ENCODE measurements at places on chromosomes 1 and 21. TPM values are rescaled to one million over a fixed set of nuclear protein-coding genes. Genes with fewer than 3 reads are reported as not detected.

SCAMP3 gene
- total RNA-seq: 85.1 TPM

RERE gene
- 45.9 TPM for total RNA-seq

TNFRSF9 gene
- total RNA-seq: 0.42 TPM

NHLH1 gene
- total RNA-seq: 1.6 TPM

CHI3L2 gene
- total RNA-seq: 0.52 TPM

SH2D1B gene
- not detected for total RNA-seq

OLIG2 gene
- total RNA-seq: not detected

GRCh38 chr1:61914823-61915482, 172.7 kb downstream of the PATJ start:
- H3K27me3 ChIP-seq: no peaks in the 10 kb centered on the region
- no peak overlapping the region for H3K27ac ChIP-seq
- peaks cover 19% of the 10 kb centered on the region for H3K36me3 ChIP-seq
- DNase-seq: no peak

DNA sequence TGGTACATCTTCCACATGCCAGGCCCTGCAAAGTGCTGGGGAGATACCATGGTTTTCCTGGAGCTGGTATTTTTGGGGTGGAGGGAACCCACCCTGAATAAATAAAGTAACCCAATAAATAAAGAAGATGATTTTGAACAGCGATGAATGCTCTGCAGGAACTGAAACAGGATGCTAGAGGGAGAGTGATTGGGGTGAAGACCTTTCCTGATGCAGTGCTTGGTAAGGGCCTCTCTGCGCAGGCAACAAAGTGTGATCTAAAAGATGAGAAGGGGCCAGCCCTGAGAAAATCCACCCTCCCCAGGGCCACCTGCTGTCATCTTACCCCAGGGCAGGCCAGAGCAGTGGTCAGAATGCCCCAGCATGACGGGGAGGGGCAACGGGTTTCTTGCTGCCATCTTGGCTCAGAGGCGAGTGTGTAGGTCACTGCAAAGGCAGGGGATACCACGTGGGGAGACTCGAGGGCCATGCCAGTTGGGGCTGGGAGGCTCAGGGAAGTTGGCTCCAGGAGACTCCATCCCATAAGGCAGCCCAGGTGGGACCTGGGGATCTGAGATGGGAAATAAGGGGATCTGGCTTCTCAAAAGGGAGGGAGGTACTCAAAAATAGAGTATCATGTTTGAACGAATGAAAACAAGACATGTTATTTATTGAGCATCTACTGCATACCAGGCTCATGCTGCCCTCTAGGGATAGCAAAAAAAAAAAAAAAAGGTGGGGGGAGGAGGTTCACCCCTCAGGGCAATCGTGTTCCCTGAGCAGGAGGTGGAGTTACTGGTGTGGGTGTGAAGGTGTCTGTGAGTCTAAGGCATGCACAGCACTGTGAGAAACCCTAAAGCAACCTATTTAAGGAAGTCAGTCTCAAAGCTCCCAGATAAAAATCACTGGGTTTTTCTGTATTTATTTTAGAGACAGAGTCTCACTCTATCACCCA, 2.8 kb downstream of the SRARP start:
- no peaks in the 10 kb centered on the region for H3K4me1 ChIP-seq
- H3K27ac ChIP-seq: no peak overlapping the region
- DNase-seq: no peak

DNA sequence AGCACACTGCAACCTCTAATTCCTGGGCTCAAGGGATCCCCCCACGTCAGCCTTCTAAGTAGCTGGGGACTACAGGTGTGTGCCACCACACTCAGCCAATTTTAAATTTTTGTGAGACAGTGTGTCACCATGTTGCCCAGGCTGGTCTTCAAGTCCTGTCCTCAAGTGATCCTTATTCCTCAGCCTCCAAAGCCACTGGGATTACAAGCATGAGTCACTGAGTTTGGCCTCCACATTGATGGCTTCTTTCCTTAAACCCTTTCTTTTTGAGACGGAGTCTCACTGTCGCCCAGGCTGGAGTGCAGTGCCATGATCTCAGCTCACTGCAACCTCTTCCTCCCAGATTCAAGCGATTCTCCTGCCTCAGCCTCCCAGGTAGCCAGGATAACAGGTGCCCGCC, 7.6 kb downstream of the KPNA6 start:
- H3K27me3 ChIP-seq: no peaks in the 10 kb centered on the region
- H3K4me1 ChIP-seq: peaks cover 18% of the 10 kb centered on the region
- no peak for DNase-seq

GRCh38 chr1:108826081-108826635, 30.7 kb downstream of the AKNAD1 start:
- H3K27ac ChIP-seq: no peak overlapping the region
- H3K4me3 ChIP-seq: no peak overlapping the region
- peaks cover 13% of the 10 kb centered on the region for H3K4me1 ChIP-seq
- H3K27me3 ChIP-seq: peaks cover 10% of the 10 kb centered on the region

GRCh38 chr1:184605941-184606340, 148.7 kb downstream of the EDEM3 start:
- DNase-seq: no peak
- H3K4me1 ChIP-seq: no peaks in the 10 kb centered on the region
- no peak overlapping the region for H3K27ac ChIP-seq
- H3K36me3 ChIP-seq: no peaks in the 10 kb centered on the region

DNA sequence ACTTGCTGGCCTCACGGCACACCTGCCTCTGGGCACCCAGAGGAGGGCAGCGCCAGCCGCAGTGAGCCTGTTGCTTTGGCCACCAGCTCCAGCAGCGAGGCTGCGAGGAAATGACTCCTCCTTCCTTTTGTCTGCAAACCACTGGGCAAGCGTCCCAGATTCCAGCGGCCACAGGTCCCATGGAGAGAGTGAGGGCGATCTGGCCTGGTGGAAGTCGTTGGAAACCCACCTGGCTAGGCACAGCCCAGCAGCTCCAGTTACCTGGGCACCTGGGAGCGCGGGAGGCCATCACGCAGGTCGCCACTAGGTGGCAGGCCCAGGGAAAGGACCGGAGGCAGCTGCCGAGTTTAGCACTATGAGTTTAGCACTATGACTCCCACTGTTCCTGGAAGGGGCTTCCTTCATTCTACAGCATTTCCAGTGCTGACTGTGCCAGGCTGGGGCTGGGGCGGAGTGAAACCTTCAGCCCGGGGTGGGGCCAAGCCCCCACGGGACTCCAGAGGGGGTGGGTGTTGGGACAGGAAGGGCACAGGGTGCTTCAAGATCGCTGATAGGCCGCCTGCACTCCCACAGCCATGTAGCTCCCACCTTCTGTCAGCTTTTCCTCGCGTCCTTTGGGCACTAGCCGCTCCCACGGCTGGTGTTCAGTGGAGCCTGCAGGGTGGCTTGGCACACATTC, 1.1 kb upstream of the ESPN start:
- H3K27me3 ChIP-seq: peaks cover 40% of the 10 kb centered on the region
- no peak overlapping the region for H3K27ac ChIP-seq
- peak; percentile 82 for DNase-seq
- H3K4me3 ChIP-seq: no peak overlapping the region
- peaks cover 11% of the 10 kb centered on the region for H3K36me3 ChIP-seq
- H3K4me1 ChIP-seq: no peaks in the 10 kb centered on the region

DNA sequence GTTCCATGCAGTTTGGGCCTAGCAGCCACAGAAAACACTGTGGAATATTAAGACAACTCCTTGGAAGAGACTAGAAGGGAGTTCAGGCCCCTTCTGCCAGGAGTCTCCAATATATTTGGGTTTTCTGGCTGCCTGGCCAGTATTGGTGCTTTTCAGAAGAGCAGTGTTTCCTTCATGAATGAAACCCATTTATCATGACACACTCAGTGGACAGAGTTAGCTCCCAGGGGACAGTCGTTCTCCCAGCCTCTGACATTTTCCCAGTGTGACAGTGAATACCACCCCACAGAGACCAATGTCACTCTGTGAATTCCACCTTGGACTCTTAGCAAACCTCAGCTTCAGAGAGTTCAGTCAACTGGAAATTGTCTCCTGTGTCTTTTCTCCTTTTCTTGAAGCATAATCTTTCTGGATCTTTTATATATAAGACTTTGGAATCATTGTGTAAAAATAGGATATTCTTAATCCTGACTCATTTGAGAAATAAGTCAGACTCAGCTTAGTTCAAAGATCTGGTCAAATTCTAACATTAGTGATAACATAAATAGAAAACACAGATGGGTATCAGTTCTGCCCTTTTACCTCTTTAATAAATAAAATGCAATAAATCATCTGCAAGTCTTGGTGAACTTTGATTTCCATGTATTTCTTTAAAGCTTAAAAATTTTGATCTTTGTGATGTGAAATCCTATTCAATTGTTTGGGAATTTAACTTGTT, 40.4 kb downstream of the GNG12 start:
- H3K27ac ChIP-seq: no peak overlapping the region
- H3K4me1 ChIP-seq: peaks cover 43% of the 10 kb centered on the region
- no peaks in the 10 kb centered on the region for H3K27me3 ChIP-seq
- H3K36me3 ChIP-seq: peaks cover 4% of the 10 kb centered on the region
- DNase-seq: no peak
- H3K4me3 ChIP-seq: no peak overlapping the region

DNA sequence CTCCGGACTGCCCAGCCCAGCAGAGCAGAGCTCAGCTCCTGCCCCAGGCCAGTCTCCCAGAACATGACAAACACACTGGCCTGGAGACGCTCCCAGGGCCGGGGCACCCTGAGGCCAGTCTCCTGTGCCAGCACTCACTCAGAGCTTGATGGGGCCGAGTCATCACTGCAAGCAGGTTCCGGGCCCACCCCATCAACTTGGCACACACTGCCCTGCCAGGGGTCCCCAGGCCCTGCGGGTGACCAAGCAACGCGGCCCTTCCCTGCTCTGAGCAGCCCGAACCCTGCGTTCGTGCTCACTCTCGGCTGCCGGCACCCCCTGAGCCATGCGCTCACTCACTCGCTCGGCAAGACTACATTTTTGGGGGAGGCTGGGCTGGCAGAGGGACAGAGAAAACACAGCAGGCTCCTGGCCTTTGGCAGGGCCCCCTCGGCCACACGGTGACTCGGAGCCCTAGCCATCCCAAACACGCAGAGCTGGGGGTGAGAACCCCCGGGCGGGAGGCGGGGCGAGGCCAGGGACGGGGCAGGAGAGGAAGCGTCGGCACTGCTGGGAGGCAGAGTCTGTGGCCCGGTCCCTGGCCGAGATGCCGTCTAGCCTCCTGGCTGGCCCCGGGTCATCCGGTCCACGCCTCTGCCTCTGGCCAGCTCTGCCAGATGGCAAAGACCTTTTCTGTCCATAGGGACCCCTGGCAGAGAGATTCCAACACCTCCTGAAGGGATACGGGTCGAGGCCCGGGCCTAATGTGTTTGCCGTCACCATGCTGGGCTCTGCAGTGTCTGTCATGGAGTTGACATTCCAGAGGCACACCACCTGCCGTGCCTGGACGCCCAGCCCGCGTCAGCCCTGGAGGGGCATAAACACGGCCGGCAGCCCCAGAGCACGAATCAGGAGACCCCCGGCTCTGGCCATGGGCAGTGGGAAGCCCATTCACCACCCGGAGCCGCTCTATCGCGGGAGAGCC, 68.0 kb downstream of the MEGF6 start:
- H3K27me3 ChIP-seq: no peaks in the 10 kb centered on the region
- no peak overlapping the region for H3K4me3 ChIP-seq
- no peak for DNase-seq
- no peaks in the 10 kb centered on the region for H3K4me1 ChIP-seq
- no peak overlapping the region for H3K27ac ChIP-seq

GRCh38 chr1:6580593-6581409, 1.0 kb downstream of the ZBTB48 start:
- H3K27ac ChIP-seq: peak overlapping the region; percentile 92
- no peak for DNase-seq
- peak overlapping the region; percentile 96 for H3K4me3 ChIP-seq
- H3K36me3 ChIP-seq: peaks cover 39% of the 10 kb centered on the region
- H3K27me3 ChIP-seq: no peaks in the 10 kb centered on the region

DNA sequence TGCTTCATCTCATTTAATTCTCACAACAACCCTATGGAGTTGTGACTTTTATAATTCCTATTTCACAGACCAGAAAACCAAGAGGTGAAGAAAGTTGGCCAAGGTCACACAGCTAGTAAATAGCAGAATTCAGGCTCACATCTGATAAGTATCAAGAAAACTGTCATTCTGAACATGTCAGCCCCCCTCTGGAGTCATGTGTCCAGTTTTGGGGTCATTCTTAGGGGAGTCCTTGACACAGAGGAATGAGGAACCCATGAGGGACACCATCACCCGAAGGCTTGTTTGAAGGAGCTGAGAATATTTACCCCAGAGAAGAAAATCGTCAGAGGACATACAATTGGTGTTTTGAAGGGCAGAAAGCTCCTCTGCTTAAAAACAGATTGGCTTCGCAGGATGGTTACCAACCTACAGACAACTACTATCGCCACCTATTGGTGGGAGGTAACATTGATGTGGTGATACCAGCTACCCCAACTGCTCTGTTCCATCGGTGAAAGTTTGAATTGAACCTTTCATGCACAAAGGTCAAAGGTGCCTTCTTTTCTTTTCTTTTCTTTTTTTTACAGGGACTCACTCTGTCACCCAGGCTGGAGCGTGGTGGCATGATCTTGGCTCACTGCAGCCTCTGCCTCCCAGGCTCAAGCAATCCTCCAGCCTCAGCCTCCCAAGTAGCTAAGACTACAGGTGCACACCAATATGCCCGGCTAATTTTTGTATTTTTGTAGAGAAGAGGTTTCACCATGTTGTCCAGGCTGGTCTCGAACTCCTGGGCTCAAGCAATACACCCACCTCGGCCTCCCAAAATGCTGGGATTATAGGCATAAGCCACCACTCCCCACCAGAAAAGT, 31.3 kb downstream of the NCMAP start:
- H3K4me3 ChIP-seq: no peak overlapping the region
- H3K27ac ChIP-seq: no peak overlapping the region
- DNase-seq: peak; percentile 46

GRCh38 chr1:68087184-68087583, 36.8 kb upstream of the DIRAS3 start:
- H3K27me3 ChIP-seq: peaks cover under 1% of the 10 kb centered on the region
- H3K36me3 ChIP-seq: no peaks in the 10 kb centered on the region
- DNase-seq: no peak
- H3K4me1 ChIP-seq: no peaks in the 10 kb centered on the region
- no peak overlapping the region for H3K4me3 ChIP-seq
- no peak overlapping the region for H3K27ac ChIP-seq

GRCh38 chr1:224820341-224820740, 109.1 kb upstream of the DNAH14 start:
- no peak overlapping the region for H3K27ac ChIP-seq
- peaks cover 53% of the 10 kb centered on the region for H3K27me3 ChIP-seq
- H3K4me3 ChIP-seq: no peak overlapping the region
- no peak for DNase-seq
- H3K4me1 ChIP-seq: no peaks in the 10 kb centered on the region

- DNase-seq: no peak
- no peak overlapping the region for H3K27ac ChIP-seq
- H3K27me3 ChIP-seq: peaks cover 68% of the 10 kb centered on the region
- H3K4me3 ChIP-seq: no peak overlapping the region
- no peaks in the 10 kb centered on the region for H3K36me3 ChIP-seq
- H3K4me1 ChIP-seq: no peaks in the 10 kb centered on the region
Observed at GRCh38 chr1:224753491-224753890, 137.4 kb downstream of the CNIH3 start.

DNA sequence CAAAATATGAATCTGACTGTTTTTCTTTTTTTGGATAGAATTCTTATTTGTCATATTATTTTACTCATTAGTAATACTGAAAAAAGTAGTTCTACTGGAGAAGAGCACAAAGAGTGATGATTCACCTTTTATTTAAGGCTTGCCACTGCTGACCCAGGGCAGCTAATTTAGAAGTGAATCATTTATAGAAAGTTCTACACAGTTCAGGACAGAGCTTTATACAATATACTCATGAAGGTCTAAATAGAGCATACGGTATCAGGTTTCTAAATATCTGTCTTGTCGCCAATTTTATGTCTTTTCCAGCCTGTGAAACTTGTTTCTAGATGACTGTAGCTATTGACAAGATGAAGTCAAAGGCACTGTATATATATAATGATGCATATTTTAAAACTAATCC, 25.0 kb downstream of the GIPC2 start:
- DNase-seq: no peak
- peaks cover 31% of the 10 kb centered on the region for H3K4me1 ChIP-seq
- no peaks in the 10 kb centered on the region for H3K36me3 ChIP-seq
